ENCODE measurements at places on chromosomes 3 and 15.

DNA sequence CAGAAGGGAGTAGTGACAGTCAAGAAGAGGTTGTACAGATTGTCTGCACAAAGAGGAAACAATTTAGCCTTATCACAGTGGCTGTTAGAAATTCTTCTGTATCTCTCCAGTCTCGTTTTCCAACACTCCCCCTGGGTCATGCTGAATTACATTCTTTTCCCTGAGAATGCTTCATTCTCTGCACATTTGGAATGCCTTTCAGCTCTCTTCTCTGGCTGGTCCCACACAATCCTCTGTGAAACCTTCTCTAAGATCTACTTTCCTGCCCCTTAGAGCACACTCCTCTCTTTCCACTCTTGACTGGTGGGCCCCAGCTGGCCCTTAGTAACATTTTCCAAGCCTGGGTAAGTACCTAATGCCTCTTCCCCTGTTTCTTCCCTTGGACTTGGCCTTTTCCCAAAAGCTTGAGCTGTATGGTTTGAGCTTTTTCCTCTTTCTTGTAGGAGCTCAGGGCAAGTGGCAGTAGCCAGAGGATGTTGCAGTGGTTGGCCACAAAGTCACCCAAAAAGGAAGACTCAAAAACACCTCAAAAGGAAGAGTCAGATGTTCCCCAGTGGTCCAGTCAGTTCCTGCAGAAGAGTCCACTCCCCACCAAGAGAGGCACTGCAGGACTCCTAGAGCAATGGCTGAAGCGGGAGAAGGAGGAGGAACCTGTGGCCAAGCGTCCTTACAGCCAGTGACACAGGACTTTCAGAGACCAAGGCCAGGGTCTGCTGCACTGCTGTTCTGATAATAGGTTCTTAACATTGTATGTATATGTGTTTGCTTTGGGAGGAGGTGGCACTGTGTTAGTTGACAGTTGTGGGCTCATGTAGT is 25.7 kb downstream of the HMCES start:
- no peak for DNase-seq

DNA sequence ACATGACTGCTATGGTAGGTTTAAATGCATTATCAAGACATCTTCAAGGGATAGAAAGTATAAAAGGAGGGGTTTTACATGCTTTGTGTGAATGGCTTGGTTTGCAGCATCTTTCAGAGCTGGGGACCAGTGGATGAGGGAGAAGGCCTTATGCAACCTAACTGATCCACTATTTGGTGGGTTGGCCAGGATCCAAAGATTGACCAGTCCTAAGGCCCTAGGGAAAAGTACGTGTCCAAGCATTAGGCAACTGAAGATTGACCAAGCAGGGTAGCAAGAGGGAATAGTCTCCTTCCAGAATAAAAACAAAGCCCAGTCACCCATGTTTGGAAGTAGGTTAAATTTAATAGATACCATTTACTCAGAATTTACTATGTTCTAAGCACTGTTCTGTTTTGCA is 509.3 kb downstream of the EPHB1 start:
- no peak for DNase-seq

DNA sequence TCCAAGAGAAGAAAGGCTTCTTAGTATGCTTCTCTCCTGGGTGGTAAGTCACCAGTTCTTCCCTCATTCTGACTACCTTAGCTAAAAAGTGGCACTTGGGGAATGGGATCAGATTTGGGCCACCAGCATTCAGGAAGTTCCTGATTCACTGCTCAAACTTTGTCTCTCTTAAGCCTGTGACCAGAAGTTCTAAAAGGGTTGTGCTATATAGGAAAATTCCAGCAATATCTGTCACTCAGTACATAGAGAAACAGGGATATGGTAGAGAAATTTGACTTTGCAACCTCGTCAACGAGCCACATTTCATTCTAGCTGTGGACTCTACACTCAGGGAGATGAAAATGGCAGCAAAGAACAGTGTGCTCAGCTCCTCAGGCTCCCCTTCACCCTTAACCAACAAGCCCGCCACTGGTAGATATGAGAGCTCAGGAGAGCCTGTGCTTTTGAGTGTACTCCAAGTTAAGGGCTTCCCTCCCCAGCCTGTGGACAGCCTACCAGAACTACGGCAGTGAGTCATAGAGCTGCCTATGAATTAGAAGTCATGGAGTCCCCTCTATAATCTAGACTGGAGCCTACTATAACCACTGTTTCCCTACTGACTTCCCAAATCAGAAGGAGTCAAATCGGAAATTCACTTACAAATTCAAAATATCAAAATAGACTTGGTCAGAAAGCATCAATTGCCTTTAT is 52.6 kb upstream of the MYO5C start:
- no peak for DNase-seq

DNA sequence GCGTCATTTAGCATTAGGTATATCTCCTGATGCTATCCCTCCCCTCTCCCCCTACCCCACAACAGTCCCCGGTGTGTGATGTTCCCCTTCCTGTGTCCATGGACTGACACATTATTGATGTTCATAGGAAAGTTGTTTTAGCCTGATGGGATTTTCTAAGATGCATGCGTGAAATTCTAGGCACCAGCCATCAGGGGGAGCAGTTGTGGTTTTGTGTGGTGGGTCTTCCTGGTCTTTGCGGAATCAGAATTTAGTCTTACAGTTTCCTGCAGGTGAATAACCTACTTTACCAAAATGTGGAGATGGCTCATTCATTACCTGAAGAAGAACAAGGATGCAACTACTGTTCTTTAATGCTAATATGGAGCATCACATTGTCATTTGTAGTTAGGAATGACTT is 455.0 kb upstream of the THBS1 start:
- no peak for DNase-seq

GRCh38 chr3:35864871-35865270 is 225.5 kb downstream of the ARPP21 start:
- no peak for DNase-seq

- DNase-seq, result no peak
Observed at GRCh38 chr3:114095796-114096195, 39.3 kb downstream of the QTRT2 start.

Data from type B pancreatic cell (in vitro differentiated cells).